ENCODE measurements at places on chromosomes 7 and 10.

DNA sequence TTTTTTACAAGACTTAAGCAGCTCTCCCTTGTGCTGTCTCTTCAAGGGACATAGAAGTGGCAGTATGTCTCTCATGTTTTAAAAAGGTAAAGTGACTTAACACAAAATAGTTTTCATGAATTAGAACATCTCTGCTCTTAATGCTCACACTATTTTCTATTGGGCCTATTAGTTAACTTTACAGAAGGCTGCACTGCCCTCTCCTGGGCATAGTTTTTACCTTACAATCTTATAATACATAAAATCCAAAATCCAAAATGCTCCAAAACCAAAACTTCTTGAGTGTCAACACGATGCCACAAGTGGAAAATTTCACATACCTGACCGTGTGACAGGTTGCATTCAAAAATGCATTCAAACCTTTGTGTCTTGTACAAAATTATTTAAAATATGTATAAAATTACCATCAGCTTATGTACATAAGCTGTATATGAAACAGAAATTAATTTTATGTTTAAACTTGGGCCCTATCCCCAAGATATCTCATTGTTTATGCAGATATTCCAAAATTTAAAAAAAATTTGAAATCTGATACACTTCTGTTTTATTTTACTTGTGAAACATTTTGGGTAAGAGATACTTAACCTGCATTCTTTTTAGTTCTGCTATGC, 25.8 kb downstream of the TES start:
- peak; percentile 15 for DNase-seq

GRCh38 chr7:44967571-44968446, 11.0 kb downstream of the MYO1G start:
- no peak for DNase-seq

DNA sequence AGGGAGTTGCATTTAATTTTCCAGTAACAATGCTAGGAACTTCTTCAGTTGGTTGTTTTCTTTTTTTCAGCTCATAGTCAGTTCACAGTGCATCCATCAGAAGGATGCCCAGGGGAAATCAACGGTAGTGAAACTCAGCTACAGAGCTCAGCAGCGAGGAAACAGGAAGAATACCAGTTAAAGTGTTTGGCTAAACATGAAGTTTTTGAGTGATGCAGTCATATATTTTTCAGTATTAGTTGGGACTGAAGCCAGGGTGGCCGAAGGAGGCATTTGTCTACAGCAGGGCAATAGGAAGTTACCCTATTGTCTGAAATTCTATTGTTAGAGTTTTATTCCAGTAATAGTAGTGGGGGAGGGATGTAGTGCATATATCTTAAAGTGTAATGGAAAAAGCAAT, 45.3 kb upstream of the MALRD1 start:
- DNase-seq, result no peak

- no peak for DNase-seq
These were observed 203.2 kb upstream of the PPP2R2D start for GRCh38 chr10:131697476-131698128.

- DNase-seq, result no peak
These were observed 307.3 kb downstream of the SORCS1 start for GRCh38 chr10:106857213-106857612.

DNA sequence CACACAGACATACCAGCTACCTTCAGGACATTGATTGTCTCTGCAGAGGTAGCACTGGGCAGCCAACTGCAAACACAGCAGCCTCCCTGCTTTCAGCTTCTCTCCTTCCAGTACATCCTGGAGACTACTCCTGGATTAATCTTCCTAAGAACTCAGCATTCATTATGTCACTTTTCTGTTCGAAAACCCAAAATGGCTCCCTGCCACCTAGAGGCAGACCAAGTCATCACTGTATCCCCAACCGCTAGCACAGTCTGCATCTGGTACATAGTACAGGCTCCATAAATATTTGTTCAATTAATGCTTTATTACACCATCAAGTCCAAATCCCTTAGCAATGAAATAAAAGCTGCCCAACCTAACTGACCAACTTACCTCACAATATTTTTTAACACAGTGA, 5.0 kb upstream of the SEC31B start:
- DNase-seq, result no peak
